SJCRH30 (cell line): ENCODE measurements at places on chromosomes 6 and 20. TPM values are rescaled to one million over a fixed set of nuclear protein-coding genes. Genes with fewer than 3 reads are reported as not detected.

DNA sequence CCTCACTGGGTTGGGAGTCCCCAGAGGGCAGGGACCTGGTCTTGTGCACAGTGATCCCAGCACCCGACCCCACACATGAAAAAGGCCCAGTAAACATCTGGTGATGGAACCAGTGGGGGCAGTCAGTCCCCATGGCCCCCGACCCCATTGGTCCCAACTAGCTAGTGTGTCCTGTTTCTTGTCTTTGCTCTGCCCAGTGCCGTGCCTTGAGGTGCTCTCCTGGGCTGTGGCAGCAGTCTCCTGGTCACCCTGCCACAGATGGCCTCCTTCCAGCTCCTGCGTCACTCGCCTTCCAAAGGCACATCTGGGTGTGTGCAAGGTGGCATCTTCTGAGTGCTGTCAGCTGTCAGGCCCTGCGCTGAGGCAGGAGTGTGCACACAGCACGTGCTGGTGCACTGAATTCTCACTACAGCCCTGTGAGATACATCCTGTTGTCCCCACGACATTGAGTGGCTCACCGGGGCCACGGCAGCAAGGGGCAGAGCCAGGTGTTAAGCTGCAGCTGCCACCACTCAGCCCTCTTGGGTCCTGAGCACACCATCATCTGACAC is 3.9 kb downstream of the NPEPL1 start:
- H3K36me3 ChIP-seq, result no peaks in the 10 kb centered on the region
- H3K27me3 ChIP-seq, result no peaks in the 10 kb centered on the region
- no peak for DNase-seq
- no peak overlapping the region for H3K27ac ChIP-seq

- H3K4me1 ChIP-seq, result peaks cover 6% of the 10 kb centered on the region
- 0 out of 2 replicates have a peak, but pooled peaks cover 3% of the 10 kb centered on the region for H3K27me3 ChIP-seq
- DNase-seq, result peak; percentile 32
- H3K36me3 ChIP-seq, result no peaks in the 10 kb centered on the region
Measured at GRCh38 chr20:54086507-54087039, 16.2 kb upstream of the BCAS1 start.

DNA sequence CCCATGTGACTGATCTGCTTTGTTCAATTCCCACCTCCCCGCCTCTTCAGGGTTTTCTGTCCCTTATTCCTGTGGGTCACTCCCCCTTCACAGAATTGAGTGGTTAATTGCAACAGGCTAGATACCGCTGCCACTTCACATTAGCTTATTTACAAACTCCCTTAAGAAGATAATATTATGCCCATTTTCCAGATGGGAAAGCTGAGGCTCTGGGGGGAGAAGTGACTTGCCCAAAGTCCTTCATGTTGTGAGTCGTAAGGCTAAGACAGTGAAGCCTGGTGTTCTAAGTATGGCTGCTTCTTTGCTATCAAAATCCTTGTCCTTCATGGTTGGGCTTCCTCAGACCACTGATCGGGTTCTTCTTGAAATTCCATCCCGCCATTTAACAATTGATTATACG is 39.9 kb upstream of the PBOV1 start:
- no peaks in the 10 kb centered on the region for H3K27me3 ChIP-seq
- no peaks in the 10 kb centered on the region for H3K36me3 ChIP-seq
- no peaks in the 10 kb centered on the region for H3K4me1 ChIP-seq
- no peak overlapping the region for H3K4me3 ChIP-seq
- no peak for DNase-seq

GRCh38 chr20:53337390-53338101 is 256.1 kb downstream of the ZNF217 start:
- no peak overlapping the region for H3K27ac ChIP-seq
- peaks cover 7% of the 10 kb centered on the region; the same call in 1 of the 2 replicates for H3K27me3 ChIP-seq
- no peaks in the 10 kb centered on the region for H3K4me1 ChIP-seq
- no peak for DNase-seq

GRCh38 chr6:169986848-169987498 is 235.6 kb downstream of the ERMARD start:
- no peak overlapping the region for H3K4me3 ChIP-seq
- no peaks in the 10 kb centered on the region for H3K27me3 ChIP-seq
- DNase-seq, result no peak
- H3K27ac ChIP-seq, result no peak overlapping the region
- no peaks in the 10 kb centered on the region for H3K4me1 ChIP-seq

ANGPT4 gene
- total RNA-seq, result not detected in 2 replicates
